ENCODE measurements at places on chromosomes 4 and X. TPM values are rescaled to one million over a fixed set of nuclear protein-coding genes. Genes with fewer than 3 reads are reported as not detected.

DNA sequence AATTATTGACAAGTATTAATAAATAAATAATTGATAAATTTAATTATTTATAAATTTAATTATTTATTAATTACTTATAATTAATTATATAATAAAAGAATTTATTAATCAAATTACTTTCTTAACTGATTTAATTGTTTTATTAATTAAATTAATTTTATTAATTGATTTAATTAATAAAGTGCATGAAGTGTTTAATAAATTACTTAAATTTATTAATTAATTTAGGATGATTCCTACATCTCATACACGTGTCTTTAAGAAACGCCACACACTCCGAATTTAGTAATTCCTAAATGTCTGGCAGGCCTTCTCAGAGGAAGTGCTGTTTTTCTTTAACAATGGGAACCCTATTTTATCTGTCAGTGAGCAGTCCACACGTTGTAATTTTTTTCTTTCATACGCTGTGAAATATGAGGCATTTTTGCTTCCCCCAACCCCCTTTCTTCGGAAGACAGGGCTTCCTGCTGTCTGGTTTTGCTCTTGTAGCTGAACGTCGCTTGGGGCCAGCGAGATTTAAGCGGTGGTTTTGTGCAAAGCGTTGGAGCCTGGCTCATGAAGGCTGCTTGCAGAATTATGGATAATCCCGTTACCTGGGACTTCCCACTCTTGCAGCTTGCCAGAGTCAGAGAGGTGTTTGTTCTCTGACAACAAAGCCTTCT is 46.8 kb downstream of the CRLF2 start:
- no peak overlapping the region for H3K27ac ChIP-seq
- no peaks in the 10 kb centered on the region for H3K27me3 ChIP-seq
- H3K4me1 ChIP-seq = no peaks in the 10 kb centered on the region

- H3K4me1 ChIP-seq = peaks cover 6% of the 10 kb centered on the region
- no peaks in the 10 kb centered on the region for H3K36me3 ChIP-seq
- 0 out of 2 replicates have a peak overlapping the region, but pooled peaks have one; percentile 13 for H3K4me3 ChIP-seq
- H3K27ac ChIP-seq = no peak overlapping the region
- DNase-seq = peak; percentile 36
Measured at GRCh38 chrX:135974279-135974856, 580 bp upstream of the MMGT1 start.

The DKK2 gene
- total RNA-seq = not detected

The NAP1L5 gene
- total RNA-seq = 1.8 TPM

- no peaks in the 10 kb centered on the region for H3K4me1 ChIP-seq
- no peaks in the 10 kb centered on the region for H3K36me3 ChIP-seq
- DNase-seq = peak; percentile 4
- H3K27me3 ChIP-seq = no peaks in the 10 kb centered on the region
Measured at GRCh38 chrX:104137496-104137895, 19.3 kb downstream of the SLC25A53 start.

- peaks cover 2% of the 10 kb centered on the region for H3K4me1 ChIP-seq
- H3K27ac ChIP-seq = peak overlapping the region; percentile 74
- H3K27me3 ChIP-seq = no peaks in the 10 kb centered on the region
- peak overlapping the region; percentile 71 for H3K4me3 ChIP-seq
Measured at GRCh38 chr4:48270523-48270897, 872 bp upstream of the TEC start.

The SPANXB1 gene
- total RNA-seq = not detected

- no peaks in the 10 kb centered on the region for H3K27me3 ChIP-seq
- no peak for DNase-seq
- no peaks in the 10 kb centered on the region for H3K36me3 ChIP-seq
- H3K27ac ChIP-seq = no peak overlapping the region
- no peaks in the 10 kb centered on the region for H3K4me1 ChIP-seq
Measured at GRCh38 chr4:55578341-55579010, 13.6 kb downstream of the PDCL2 start.

- peaks cover 13% of the 10 kb centered on the region for H3K4me1 ChIP-seq
- H3K27me3 ChIP-seq = no peaks in the 10 kb centered on the region
- no peaks in the 10 kb centered on the region for H3K36me3 ChIP-seq
- no peak for DNase-seq
Measured at GRCh38 chrX:153829549-153829798, 870 bp downstream of the PDZD4 start.

- H3K4me3 ChIP-seq = no peak overlapping the region
- no peak overlapping the region for H3K27ac ChIP-seq
- H3K36me3 ChIP-seq = no peaks in the 10 kb centered on the region
- no peak for DNase-seq
- H3K27me3 ChIP-seq = no peaks in the 10 kb centered on the region
Measured at GRCh38 chrX:29902004-29902403, 313.4 kb upstream of the MAGEB2 start.

The FGA gene
- 3.9 TPM for total RNA-seq

DNA sequence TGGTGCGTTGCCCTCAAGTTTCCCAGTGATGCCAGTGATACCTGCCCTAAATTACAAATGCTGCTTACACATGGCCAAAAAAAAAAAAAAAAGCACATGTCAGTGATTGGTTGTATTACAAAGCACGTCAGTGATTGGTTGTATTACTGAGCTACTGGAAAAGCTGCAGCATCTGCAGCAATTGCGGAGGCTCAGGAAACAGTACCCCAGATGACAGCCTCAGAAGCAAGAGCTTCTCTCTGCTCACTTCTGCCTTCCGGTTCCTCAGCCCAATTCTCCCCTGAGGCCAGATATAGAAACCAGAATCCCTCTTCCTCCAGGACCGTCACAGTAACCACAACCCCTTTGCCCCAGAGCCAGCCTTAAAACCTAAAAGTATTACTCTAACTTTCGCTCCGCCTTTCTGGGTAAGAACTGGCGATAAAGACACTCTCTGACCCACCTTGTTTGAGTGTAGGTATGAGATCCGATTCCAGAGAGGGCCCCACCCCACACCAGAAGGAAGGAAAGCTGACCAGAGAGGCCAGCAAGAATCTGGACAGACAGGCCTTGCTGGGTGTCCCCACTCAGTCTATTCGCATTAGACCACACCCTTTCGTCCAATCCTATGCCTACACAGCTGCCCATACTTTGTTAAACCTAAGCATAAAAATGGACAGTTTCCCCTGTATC is 85.0 kb upstream of the SORBS2 start:
- H3K4me1 ChIP-seq = no peaks in the 10 kb centered on the region
- no peaks in the 10 kb centered on the region for H3K27me3 ChIP-seq
- H3K4me3 ChIP-seq = no peak overlapping the region
- no peak overlapping the region for H3K27ac ChIP-seq
- no peaks in the 10 kb centered on the region for H3K36me3 ChIP-seq

The CTSO gene
- total RNA-seq = 0.57 TPM

The TLR1 gene
- total RNA-seq = 1.4 TPM

- H3K36me3 ChIP-seq = no peaks in the 10 kb centered on the region
- no peaks in the 10 kb centered on the region for H3K4me1 ChIP-seq
- no peaks in the 10 kb centered on the region for H3K27me3 ChIP-seq
- DNase-seq = no peak
- no peak overlapping the region for H3K4me3 ChIP-seq
- no peak overlapping the region for H3K27ac ChIP-seq
Measured at GRCh38 chr4:24671849-24672248, 87.5 kb upstream of the DHX15 start.

- no peaks in the 10 kb centered on the region for H3K27me3 ChIP-seq
- no peak overlapping the region for H3K27ac ChIP-seq
- no peaks in the 10 kb centered on the region for H3K36me3 ChIP-seq
- no peaks in the 10 kb centered on the region for H3K4me1 ChIP-seq
- no peak for DNase-seq
Measured at GRCh38 chr4:140556372-140557085, 12.2 kb downstream of the UCP1 start.

GRCh38 chr4:5845035-5845905 is 47.6 kb downstream of the CRMP1 start:
- H3K27me3 ChIP-seq = peaks cover 55% of the 10 kb centered on the region
- DNase-seq = no peak
- H3K27ac ChIP-seq = no peak overlapping the region
- no peak overlapping the region for H3K4me3 ChIP-seq
- no peaks in the 10 kb centered on the region for H3K4me1 ChIP-seq

- no peak overlapping the region for H3K27ac ChIP-seq
- H3K27me3 ChIP-seq = no peaks in the 10 kb centered on the region
- H3K4me3 ChIP-seq = no peak overlapping the region
- peaks cover 59% of the 10 kb centered on the region for H3K4me1 ChIP-seq
- no peak for DNase-seq
- H3K36me3 ChIP-seq = no peaks in the 10 kb centered on the region
Measured at GRCh38 chrX:17414839-17415238, 39.8 kb downstream of the NHS start.

- DNase-seq = peak; percentile 63
- H3K36me3 ChIP-seq = no peaks in the 10 kb centered on the region
- peak overlapping the region; percentile 64 for H3K27ac ChIP-seq
Measured at GRCh38 chrX:1903236-1903935, 288.5 kb downstream of the ASMT start.

The ENPEP gene
- total RNA-seq = 4.5 TPM

DNA sequence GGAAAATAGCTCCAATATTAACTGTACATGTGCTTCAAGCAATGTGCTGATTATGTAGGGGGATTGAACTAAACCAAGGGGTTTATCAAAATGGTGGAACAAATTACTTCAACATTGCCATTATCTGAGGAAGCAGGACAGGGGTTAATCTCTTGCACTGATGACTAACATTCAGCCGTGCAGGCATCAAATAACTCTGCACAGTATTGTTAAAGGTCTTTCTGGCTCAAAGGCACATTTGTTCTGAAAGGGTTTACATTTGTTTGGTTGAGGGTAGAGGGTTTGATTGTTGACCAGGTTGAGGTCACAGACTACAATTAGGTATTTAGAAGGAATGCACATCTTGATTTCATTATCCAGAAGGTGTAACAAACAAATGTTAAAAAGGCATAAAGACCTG is 32.2 kb upstream of the CCSER1 start:
- no peak overlapping the region for H3K27ac ChIP-seq
- H3K4me3 ChIP-seq = no peak overlapping the region
- H3K4me1 ChIP-seq = peaks cover 11% of the 10 kb centered on the region
- no peaks in the 10 kb centered on the region for H3K36me3 ChIP-seq
- H3K27me3 ChIP-seq = no peaks in the 10 kb centered on the region

The CT45A2 gene
- not detected for total RNA-seq

- no peak overlapping the region for H3K27ac ChIP-seq
- no peaks in the 10 kb centered on the region for H3K4me1 ChIP-seq
- no peak overlapping the region for H3K4me3 ChIP-seq
- H3K27me3 ChIP-seq = no peaks in the 10 kb centered on the region
- DNase-seq = no peak
Measured at GRCh38 chrX:70009970-70010369, 39.8 kb downstream of the AWAT2 start.

GRCh38 chrX:49054073-49054762 is 4.6 kb upstream of the CCDC120 start:
- H3K36me3 ChIP-seq = no peaks in the 10 kb centered on the region
- H3K27me3 ChIP-seq = no peaks in the 10 kb centered on the region
- H3K27ac ChIP-seq = no peak overlapping the region
- DNase-seq = no peak
- H3K4me1 ChIP-seq = peaks cover 5% of the 10 kb centered on the region
- no peak overlapping the region for H3K4me3 ChIP-seq

The BMX gene
- not detected for total RNA-seq

DNA sequence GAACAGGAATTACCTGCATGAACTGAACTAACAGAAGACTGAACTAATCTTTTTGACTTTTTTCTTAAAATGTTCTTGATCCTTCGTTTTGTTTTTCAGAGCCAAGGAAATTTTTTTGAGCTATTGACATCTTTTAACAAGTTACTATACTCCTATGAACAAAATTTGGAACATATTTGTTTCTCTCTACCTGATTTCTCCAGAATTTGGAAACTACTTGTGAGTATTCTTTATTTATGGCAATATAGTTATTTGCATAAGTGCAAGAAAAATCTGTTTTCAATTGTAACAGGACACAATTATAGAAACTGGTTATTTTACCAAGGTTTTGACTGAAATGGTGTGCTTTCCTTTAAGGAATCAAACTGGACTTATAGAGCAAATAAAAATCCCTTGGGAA is 89.5 kb upstream of the HPGD start:
- H3K4me3 ChIP-seq = no peak overlapping the region
- no peak for DNase-seq

DNA sequence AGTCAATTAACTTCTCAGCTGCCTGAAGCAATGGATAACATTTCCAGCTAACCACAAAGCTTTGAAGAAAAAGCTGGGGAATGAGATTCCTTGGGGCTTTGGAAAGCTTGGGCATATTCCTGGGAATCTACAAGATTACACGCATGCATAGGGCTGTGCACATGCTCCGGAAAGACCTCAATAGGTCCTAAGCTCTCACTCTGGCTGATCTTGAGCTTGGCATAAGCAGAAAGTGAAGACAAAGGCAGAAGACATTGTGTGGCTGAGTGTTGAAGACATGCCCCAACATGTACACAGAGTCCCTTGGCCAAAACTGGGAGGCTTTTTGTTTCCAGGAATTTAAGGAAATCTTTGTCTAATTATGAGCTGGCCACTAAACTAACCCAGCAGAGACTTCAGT is 31.2 kb downstream of the ATG4A start:
- H3K4me3 ChIP-seq = no peak overlapping the region
- H3K27me3 ChIP-seq = no peaks in the 10 kb centered on the region
- H3K36me3 ChIP-seq = no peaks in the 10 kb centered on the region
- no peak for DNase-seq
- no peaks in the 10 kb centered on the region for H3K4me1 ChIP-seq

The MSANTD1 gene
- total RNA-seq = 0.71 TPM

GRCh38 chrX:97882306-97882705 is 998.6 kb downstream of the RPA4 start:
- DNase-seq = no peak
- H3K4me1 ChIP-seq = no peaks in the 10 kb centered on the region
- H3K27ac ChIP-seq = no peak overlapping the region
- H3K36me3 ChIP-seq = no peaks in the 10 kb centered on the region

- no peaks in the 10 kb centered on the region for H3K36me3 ChIP-seq
- no peak for DNase-seq
- H3K27me3 ChIP-seq = no peaks in the 10 kb centered on the region
- H3K4me3 ChIP-seq = peak overlapping the region; percentile 61
- peak overlapping the region; percentile 68 for H3K27ac ChIP-seq
Measured at GRCh38 chrX:154490021-154490413, 412 bp downstream of the SLC10A3 start.

DNA sequence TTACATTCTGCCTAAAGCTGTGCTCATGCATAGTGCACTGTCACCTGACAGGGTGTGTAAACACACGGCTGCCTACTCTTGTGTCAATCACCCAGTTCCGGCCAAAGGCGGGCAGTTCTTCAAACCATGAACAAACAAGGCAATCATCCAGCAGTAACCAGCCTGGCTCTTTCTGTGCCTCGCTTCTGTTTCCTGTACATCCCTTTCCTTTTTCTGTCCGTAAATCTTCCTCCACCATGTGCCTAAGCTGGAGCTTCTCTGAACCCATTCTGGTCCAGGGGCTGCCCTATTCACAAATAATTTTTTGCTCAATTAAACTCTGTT is 60.8 kb upstream of the CBR4 start:
- peak overlapping the region; percentile 72 for H3K27ac ChIP-seq
- H3K27me3 ChIP-seq = no peaks in the 10 kb centered on the region
- no peak for DNase-seq
- H3K36me3 ChIP-seq = no peaks in the 10 kb centered on the region

DNA sequence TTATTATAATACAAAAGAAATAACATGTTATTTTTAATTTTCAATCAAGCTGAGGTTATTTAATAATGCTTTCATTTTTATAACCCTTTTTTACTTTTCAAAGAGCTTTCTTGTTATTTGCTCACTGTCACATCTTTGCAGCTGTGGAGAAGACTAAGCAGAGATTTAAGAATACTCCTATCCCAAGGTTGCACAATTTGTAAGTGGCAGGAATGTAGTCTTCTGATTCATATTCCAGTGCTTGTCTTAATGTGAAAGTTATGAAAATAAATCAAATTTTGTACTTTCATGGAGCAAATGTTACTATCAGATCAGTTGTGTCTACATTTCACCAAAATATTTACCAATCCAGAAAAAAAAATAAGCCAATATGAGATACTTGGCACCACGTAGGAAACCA is 86.6 kb downstream of the DDIT4L start:
- no peaks in the 10 kb centered on the region for H3K27me3 ChIP-seq
- no peaks in the 10 kb centered on the region for H3K4me1 ChIP-seq
- H3K36me3 ChIP-seq = no peaks in the 10 kb centered on the region
- no peak for DNase-seq
- no peak overlapping the region for H3K27ac ChIP-seq
